Smooth muscle cell of the pulmonary artery (primary cell): ENCODE measurements at places on chromosomes 3 and 15. TPM values are rescaled to one million over a fixed set of nuclear protein-coding genes. Genes with fewer than 3 reads are reported as not detected.

Gene LPP
- 102 and 130 TPM in 2 replicates for total RNA-seq

Gene KNL1
- total RNA-seq, result 2.0 and 5.7 TPM in 2 replicates

Gene AGBL1
- not detected in 2 replicates for total RNA-seq

Gene GOLGA8J
- not detected in 2 replicates for total RNA-seq

Gene XYLB
- total RNA-seq, result 6.4 and 8.8 TPM in 2 replicates

Gene INTS14
- 24.4 and 25.7 TPM in 2 replicates for total RNA-seq

Gene KIF23
- 8.6 and 12.8 TPM in 2 replicates for total RNA-seq

Gene PRSS50
- total RNA-seq, result not detected in 2 replicates

Gene FRMD5
- total RNA-seq, result 10.0 and 30.2 TPM in 2 replicates

Gene HAPLN3
- 19.2 and 26.2 TPM in 2 replicates for total RNA-seq

Gene NMB
- total RNA-seq, result 4.9 and 7.1 TPM in 2 replicates

Gene TJP1
- total RNA-seq, result 47.8 and 57.5 TPM in 2 replicates

Gene OR5H2
- total RNA-seq, result not detected in 2 replicates

Gene HYAL3
- 10.6 and 10.8 TPM in 2 replicates for total RNA-seq

Gene SLC12A1
- total RNA-seq, result not detected in 2 replicates

Gene SLC6A11
- total RNA-seq, result 0.03 and 0.13 TPM in 2 replicates

Gene CA12
- total RNA-seq, result 215 and 359 TPM in 2 replicates

Gene AHSG
- total RNA-seq, result not detected in 2 replicates

Gene ST3GAL6
- total RNA-seq, result 6.4 and 19.9 TPM in 2 replicates

Gene PLIN1
- total RNA-seq, result 0.23 and 0.33 TPM in 2 replicates

Gene FAM107A
- total RNA-seq, result 0.07 TPM in 1 of 2 replicates, not detected in the other

Gene SLC35A5
- 58.2 and 66.3 TPM in 2 replicates for total RNA-seq

Gene ESYT3
- 0.07 and 0.23 TPM in 2 replicates for total RNA-seq

Gene GRM2
- total RNA-seq, result 0.07 and 0.20 TPM in 2 replicates

Gene TNFAIP8L3
- total RNA-seq, result 6.9 and 7.4 TPM in 2 replicates

Gene RETNLB
- not detected in 2 replicates for total RNA-seq

Gene ARHGAP11A
- total RNA-seq, result 5.3 and 12.3 TPM in 2 replicates

Gene SLCO2A1
- under 0.01 TPM in 2 replicates for total RNA-seq

Gene TATDN2
- total RNA-seq, result 16.4 and 18.3 TPM in 2 replicates

Gene SH2D7
- total RNA-seq, result not detected in 2 replicates

Gene PLA2G4E
- not detected in 2 replicates for total RNA-seq

Gene GASK1A
- total RNA-seq, result 0.69 and 2.4 TPM in 2 replicates

Gene PARP15
- total RNA-seq, result 0.03 and 0.13 TPM in 2 replicates

Gene TRPM7
- 52.7 and 55.2 TPM in 2 replicates for total RNA-seq

Gene ZCWPW2
- 0.66 and 1.2 TPM in 2 replicates for total RNA-seq

Gene VGLL3
- 17.9 and 93.0 TPM in 2 replicates for total RNA-seq

Gene SPINK8
- total RNA-seq, result not detected in 2 replicates

Gene PLA2G4D
- total RNA-seq, result under 0.01 TPM in 1 of 2 replicates, not detected in the other
